IMR-90 (cell line): ENCODE measurements at places on chromosomes 11 and 22. TPM values are rescaled to one million over a fixed set of nuclear protein-coding genes. Genes with fewer than 3 reads are reported as not detected.

DEFB131B gene
- total RNA-seq, result not detected in 2 replicates

FXYD6 gene
- total RNA-seq, result not detected in 2 replicates

NCR3LG1 gene
- 3.9 and 4.1 TPM in 2 replicates for total RNA-seq

SLC17A6 gene
- not detected in 2 replicates for total RNA-seq

TEF gene
- total RNA-seq, result 5.6 and 6.1 TPM in 2 replicates

GLB1L3 gene
- not detected in 2 replicates for total RNA-seq

SCUBE2 gene
- total RNA-seq, result 0.56 and 0.72 TPM in 2 replicates

MMP11 gene
- 1.4 and 2.2 TPM in 2 replicates for total RNA-seq

IL17REL gene
- not detected in 2 replicates for total RNA-seq

MMP1 gene
- total RNA-seq, result 245 and 246 TPM in 2 replicates

NCF4 gene
- not detected in 2 replicates for total RNA-seq

LMF2 gene
- 15.6 and 16.8 TPM in 2 replicates for total RNA-seq
